ENCODE measurements at places on chromosomes 16 and 17.

DNA sequence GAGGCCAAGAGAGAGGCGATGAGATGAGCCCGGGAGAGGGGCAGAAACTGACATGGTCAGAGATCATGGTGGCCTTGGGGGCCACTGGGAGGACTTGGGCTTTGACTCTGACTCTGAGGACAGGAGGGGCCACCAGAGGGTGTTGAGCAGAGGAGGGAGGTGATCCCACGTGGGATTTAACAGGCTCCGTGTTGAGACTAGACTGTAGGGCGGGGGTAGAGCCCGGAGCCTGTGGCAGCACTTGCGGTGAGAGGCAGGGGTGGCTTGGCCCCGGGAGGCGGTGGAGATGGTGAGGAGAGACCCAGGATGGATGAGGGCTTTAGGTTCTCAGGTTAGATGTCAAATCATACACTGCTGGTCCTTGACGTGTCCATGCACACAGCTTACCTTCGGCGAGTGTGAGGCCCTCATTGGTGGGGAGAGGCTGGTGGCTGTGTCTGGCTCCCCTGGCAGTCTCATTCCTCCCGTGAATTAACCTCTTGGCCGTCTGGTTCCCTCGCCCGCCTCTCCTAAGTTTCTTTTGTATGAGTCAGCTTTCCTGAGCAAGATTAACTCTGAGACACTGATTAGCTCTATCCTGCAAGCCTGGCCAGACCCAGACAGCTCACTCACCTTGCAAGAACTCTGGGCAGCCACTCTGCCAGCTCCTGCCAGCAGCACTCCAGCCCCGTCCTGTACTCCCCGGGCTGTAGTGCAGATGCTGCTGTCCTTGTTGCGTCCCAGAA lies 39.7 kb downstream of the VPS35L start:
- no peak for DNase-seq

GRCh38 chr17:65925606-65926307 lies 266.2 kb downstream of the CEP112 start:
- no peak for DNase-seq

GRCh38 chr16:1991948-1992703 lies 2.4 kb downstream of the SYNGR3 start:
- DNase-seq, result peak; percentile 96

- DNase-seq, result no peak
These were observed 17.6 kb downstream of the RBFOX3 start for GRCh38 chr17:79593205-79593604.

GRCh38 chr16:22163806-22164205 lies 1.5 kb downstream of the SDR42E2 start:
- DNase-seq, result no peak
